Pancreas (tissue), 10 donors: ENCODE measurements at places on chromosomes 6 and 20. TPM values are rescaled to one million over a fixed set of nuclear protein-coding genes. Genes with fewer than 3 reads are reported as not detected.

ZC2HC1B gene
- total RNA-seq: not detected

ZNF76 gene
- 16.0 TPM for total RNA-seq

ACTR5 gene
- total RNA-seq: 3.1 TPM

OR12D3 gene
- total RNA-seq: not detected

CEP57L1 gene
- 4.5 TPM for total RNA-seq

FAM83C gene
- not detected for total RNA-seq

TOP1 gene
- total RNA-seq: 10.9 TPM

FRK gene
- total RNA-seq: 11.6 TPM

MAS1L gene
- total RNA-seq: not detected

PLEKHG1 gene
- total RNA-seq: 2.2 TPM

TMEM14A gene
- 18.7 TPM for total RNA-seq

SIRPB2 gene
- total RNA-seq: 2.9 TPM

THBD gene
- 3.7 TPM for total RNA-seq

GABBR1 gene
- total RNA-seq: 6.4 TPM

LPIN3 gene
- total RNA-seq: 3.9 TPM

ULBP2 gene
- not detected for total RNA-seq

PPIL4 gene
- 7.5 TPM for total RNA-seq

CDSN gene
- total RNA-seq: not detected

TFAP2D gene
- total RNA-seq: not detected

ZNF391 gene
- 2.0 TPM for total RNA-seq

RAE1 gene
- total RNA-seq: 4.8 TPM

DEFB124 gene
- total RNA-seq: not detected

SRC gene
- total RNA-seq: 28.4 TPM

ZSCAN31 gene
- total RNA-seq: 13.2 TPM

PRDM1 gene
- total RNA-seq: 5.5 TPM

C6orf163 gene
- 0.46 TPM for total RNA-seq

TENT5A gene
- 5.9 TPM for total RNA-seq

MLIP gene
- total RNA-seq: 0.32 TPM

HCK gene
- total RNA-seq: 0.42 TPM

PACRG gene
- total RNA-seq: 2.5 TPM

EGFL8 gene
- 6.2 TPM for total RNA-seq

NR2E1 gene
- total RNA-seq: not detected

KHDRBS2 gene
- total RNA-seq: 0.09 TPM

DLL1 gene
- 14.6 TPM for total RNA-seq

OLIG3 gene
- total RNA-seq: not detected

HDGFL1 gene
- not detected for total RNA-seq

LCA5 gene
- total RNA-seq: 2.3 TPM

GTSF1L gene
- not detected for total RNA-seq
